Esophagus muscularis mucosa (tissue), 4 donors: ENCODE measurements at places on chromosomes 16 and 17. TPM values are rescaled to one million over a fixed set of nuclear protein-coding genes. Genes with fewer than 3 reads are reported as not detected.

The MT1G gene
- not detected for total RNA-seq

The RAI1 gene
- 31.6 TPM for total RNA-seq

DNA sequence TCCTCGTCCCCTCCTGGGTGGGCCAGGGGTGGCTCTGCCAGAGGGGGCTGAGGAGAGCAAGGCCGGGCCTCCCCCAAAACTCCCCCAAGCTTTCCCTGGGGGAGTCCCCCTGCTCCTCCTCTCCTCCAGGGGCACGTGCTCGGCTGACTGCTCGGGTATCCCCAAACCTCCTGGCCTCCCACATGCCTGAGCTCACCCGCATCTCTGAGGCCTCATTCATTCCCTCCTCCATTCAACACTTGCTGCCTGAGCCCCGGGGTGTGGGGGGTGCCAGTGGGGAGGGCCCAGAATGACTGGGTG, 83.1 kb downstream of the RTN4RL1 start:
- no peak for DNase-seq

DNA sequence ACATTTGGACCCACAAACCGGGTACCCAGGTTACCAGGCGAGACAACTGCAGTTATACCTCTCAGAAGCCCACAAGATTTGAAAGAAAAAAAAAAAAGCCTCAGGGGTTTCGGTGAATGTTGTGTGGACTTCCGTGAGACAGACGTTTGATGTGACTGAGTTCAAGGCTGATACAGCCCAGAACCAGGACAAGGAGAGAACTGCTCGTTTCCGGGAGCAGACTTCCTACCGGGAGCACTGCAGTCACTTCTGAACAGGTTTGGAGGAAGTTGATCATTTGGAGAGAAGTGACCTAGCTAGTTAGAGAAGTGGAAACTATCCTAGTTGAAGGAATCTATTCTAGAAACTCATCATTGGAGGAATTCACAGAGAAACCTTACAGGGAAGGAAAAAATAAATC, 847 bp downstream of the CKLF start:
- DNase-seq: no peak

DNA sequence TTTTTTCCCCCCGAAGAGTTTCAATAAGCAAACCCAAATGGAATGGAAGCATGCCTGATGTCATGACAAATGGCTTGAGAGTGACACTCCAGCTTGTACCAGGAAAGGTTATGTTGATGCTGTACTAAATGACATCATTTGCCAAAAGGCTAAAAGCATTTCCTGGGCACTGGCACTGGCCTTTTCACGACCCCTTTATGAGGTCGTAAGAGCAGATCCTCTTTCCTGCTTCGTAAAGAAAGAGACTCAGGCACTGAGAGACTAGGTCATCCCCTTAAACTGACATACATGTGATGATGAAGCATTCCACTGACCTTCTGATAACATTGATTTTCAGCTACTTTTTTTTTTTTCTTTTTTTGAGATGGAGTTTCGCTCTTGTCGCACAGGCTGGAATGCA, 30.5 kb downstream of the CEP295NL start:
- no peak for DNase-seq

- DNase-seq: no peak
Observed at GRCh38 chr16:26885674-26886073, 181.1 kb upstream of the C16orf82 start.

The HSPB9 gene
- 0.26 TPM for total RNA-seq

The RNF112 gene
- total RNA-seq: 4.9 TPM

- DNase-seq: no peak
Observed at GRCh38 chr16:82149536-82149935, 20.5 kb downstream of the MPHOSPH6 start.

GRCh38 chr17:58617563-58617962, 74.3 kb downstream of the TEX14 start:
- DNase-seq: no peak

- DNase-seq: no peak
Observed at GRCh38 chr17:79721993-79722671, 8.6 kb upstream of the ENPP7 start.

The C16orf96 gene
- total RNA-seq: not detected

- peak; percentile 66 for DNase-seq
Observed at GRCh38 chr16:83870830-83871229, 28.1 kb upstream of the MLYCD start.

- DNase-seq: no peak
Observed at GRCh38 chr17:27743281-27743885, 56.9 kb downstream of the NOS2 start.

DNA sequence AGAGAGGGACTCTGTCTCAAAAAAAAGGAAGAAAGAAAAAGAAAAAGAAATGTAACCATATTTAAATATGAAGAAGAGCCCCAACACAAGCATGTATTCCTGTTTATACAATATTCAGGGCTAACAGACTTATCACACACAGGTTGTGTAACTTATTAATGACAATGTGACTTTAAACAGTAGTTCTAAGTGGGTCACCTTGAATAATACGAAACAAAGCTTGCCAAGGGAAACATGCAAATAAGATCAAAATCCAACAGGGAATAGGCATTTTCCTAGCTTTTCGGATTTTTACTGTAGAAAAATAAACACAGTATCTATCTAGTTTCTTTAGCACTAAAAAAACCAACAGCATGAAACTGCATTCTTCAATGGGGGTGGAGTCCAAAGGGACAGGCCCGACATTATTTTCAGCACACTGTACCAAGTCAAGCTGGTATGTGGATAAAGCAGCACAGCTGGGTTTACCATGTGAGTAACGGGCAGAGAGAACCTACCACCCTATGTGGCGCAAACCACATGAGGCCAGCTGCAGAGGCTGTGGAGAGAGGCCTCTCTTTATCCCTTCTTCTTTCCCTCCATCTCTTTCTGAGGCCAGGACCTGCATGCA, 45.3 kb downstream of the TOM1L2 start:
- DNase-seq: no peak

DNA sequence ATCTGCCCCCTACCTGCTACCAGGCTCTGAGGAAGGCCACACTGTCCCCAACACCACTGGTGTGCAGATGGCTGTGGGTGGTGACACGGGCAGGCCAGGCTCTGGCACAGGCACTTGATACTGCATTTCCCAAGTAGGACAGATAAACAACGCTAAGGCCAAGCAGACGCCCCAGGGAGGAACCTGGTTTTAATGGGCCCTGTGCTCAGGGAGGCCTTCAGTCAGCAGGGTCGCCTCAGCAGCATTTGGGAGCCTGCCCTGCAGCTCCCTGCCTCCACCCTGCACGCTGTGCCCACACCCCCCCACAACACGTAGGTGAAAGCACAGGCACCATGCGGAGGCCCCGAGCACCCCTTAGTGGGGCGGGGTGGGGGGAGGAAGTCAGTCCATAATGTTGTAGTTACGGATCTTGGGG, 3.3 kb upstream of the FASN start:
- DNase-seq: no peak

DNA sequence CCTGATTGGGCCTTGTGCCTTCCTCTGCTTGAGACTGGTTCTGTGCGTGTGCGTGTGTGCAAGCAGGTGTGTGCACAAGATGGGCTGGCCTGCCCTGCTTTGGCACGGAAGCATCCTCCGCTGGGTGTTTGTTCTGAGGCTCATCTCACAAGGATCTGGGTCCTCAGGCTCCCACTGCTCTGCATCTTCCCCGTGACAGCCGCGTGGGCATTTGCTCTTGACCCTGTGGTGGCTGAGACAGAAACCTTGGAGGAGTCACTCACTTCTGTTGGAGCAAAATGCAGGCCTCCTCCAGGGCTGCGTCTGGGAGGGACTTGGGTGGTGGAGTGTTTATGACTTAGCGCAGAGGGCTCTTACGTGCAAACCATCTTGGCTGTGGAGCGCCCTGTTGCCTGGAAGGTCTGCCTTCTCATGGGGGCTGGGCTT, 119.2 kb downstream of the RPTOR start:
- DNase-seq: no peak

- no peak for DNase-seq
Observed at GRCh38 chr17:9517396-9517795, 58.2 kb downstream of the STX8 start.

DNA sequence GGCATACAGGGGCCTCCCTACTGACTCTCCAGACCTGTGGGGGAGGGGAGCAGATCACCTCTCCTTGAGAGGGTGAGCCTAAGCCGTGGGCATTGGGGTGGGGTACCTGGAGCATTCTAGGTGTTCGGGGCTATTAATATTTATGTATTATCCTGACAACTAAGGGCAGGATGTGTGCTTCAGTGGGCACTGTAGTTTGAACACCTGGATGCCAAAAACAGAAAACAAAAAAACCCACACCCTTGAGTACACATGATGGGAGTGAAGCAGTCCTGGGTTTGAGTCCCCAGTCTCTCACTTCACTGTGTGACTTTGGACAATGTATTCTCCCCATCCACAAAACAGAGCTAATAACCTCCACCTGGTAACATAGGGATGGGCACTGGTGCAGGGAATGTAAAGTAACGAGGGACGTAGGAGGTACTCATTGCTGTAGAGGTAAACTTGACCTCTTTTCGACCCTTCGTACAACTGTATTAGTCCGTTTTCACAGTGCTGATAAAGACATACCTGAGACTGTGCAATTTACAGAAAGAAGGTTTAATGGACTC, 257.8 kb downstream of the CPPED1 start:
- no peak for DNase-seq

DNA sequence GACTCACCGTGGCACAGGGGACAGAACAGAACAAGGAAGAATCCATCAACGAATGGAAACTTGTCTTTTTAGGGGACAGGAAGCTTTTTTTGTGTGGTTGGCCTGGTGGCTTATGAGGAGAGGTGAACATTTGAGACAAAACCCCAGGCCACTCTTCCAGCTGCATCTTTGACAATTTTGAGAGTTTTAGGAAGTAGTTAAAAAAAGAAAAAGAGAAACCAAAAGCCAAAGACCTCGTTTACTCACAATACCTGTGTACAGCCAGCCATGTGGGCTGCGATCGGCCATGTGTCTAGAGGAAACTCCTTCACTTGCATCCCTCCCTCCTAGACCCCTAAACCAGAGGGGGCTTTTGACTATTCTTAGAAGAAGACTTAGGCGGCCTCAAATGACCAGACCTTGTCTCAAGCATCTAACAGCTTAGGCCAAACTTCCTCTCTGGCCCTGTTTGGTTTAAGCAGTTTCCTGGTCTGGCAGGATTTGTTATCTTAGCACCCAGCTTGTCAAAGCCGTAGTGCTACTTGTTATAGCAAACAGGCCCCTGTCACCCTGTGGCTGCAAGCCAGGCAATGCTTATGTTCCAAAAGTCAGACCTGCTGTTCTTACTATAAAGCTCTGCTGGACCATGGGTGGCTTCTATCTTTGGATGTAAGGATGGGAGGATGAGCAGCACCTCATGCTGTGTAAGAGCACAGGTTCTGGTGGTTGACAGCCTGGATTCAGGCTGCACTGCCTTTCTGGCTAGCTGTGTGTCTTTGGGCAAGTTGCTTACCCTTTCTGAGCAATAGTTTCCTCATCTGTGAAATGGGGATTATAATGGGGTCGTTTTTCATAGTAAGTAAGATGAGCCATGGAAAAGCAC, 17.7 kb downstream of the KSR1 start:
- no peak for DNase-seq

DNA sequence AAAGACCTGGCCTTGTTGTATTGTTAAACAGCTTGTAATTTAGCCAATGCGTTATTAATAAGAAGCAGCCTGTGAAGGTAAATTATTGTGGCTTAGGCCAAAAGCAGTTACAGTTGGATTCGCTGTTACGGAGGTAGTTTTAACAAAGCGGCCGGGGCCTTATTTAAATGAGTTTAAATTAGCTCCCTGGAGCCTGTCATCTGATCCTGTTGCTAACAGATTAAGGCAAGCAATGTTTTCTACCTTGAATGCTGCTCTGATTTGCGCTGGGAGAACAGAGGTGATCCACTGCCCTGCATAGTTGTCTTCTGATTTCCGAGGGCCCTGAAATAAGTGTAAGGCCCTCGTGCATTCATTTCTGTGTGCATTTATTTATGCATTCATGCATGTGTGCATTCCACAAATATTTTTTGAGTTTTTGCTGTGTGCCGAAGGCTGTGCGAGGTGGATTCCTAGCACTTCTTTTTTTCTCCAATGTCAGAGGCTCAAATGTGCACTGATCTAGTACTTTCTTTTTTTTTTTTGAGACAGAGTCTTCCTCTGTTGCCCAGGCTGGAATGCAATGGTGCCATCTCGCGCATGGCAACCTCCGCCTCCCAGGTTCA, 10.9 kb downstream of the SEC14L5 start:
- DNase-seq: no peak

DNA sequence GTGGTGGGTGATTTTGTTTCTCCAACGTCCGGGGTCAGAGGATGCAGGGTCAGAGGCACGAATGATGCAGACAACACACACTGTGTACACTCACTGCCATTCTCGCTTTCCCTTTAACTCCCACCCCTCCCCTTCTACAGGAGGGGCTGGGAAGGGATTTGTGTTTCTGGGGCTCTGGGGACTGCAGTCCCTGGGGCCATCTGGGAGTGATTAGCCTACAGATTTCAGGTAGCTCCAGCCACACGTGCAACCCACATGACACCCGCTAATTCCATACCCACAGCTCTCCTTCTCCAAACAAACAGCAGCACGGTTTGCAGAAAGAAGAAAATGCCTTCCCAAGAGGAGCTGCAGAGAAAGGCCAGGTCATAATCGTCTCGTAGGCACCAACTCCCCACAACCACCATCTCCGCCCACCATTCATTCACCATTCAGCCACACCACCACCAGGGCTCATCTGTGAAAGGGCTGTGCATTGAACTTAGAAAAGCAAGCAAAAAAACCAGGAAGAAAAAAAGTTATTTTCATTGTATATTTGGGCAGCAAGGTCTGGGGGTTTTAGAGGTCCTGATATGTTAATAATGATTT, 9.4 kb upstream of the SOX9 start:
- no peak for DNase-seq

The CCDC40 gene
- total RNA-seq: 4.9 TPM

GRCh38 chr17:63382826-63383225, 63.3 kb downstream of the CYB561 start:
- DNase-seq: no peak

GRCh38 chr17:18978655-18979054, 25.9 kb downstream of the FAM83G start:
- no peak for DNase-seq

- no peak for DNase-seq
Observed at GRCh38 chr17:6580625-6581024, 24.3 kb upstream of the PITPNM3 start.

The DRG2 gene
- 32.4 TPM for total RNA-seq

DNA sequence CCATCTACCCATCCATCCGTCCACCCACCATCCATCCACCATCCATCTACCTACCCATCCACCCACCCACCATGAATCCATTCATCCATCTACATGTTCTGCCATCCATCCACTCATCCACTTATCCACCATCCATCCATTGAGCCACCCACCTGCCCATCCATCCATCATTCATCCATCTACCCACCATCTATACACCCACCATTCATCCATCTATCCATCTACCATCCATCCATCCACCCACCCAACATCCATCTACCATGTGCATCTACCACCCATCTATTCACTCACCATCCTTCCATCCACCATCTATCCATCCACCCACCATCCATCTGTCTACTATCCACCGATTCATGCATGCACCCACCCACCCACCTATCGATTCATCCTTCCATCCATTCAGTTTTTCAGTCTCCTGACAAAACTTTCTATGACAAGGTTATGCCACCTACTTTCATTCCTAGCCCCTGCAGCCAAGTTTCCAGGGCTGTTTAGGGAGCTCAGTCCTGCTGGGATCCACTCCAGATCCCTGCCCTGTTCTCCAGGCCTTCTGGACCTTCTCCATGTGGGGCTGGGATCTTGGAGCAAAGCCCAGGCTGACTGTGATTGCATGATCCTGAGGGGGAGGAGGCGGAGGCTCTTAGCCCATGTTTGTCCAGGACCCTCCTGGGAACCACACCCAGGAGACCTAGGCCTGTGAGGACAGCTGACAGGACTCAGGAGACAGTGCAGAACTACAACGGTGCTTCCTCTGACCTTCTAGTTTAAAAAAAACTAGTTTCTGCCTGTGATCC, 27.4 kb downstream of the BCO1 start:
- no peak for DNase-seq

The RASD1 gene
- 5.0 TPM for total RNA-seq
